ENCODE measurements at places on chromosomes 12 and 14.

DNA sequence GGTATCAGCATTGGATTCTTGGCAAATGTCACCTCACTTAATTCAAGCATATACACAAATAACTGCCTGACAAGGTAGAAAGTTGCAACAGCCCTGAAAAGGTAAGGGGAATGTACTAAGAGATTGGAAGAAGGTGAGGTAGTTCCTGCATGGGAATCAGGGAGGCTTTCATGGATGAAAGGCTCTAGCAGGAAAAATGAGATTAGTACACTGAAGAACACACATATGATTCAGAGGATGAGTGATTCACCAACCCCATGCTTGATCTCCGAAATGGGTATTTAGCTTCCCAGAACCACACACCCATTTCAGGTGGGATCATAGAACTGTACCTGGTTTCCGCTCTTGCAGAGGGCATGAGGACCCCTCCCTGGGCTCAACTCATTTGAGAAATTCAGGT is 65.8 kb downstream of the PAH start:
- no peak for DNase-seq

DNA sequence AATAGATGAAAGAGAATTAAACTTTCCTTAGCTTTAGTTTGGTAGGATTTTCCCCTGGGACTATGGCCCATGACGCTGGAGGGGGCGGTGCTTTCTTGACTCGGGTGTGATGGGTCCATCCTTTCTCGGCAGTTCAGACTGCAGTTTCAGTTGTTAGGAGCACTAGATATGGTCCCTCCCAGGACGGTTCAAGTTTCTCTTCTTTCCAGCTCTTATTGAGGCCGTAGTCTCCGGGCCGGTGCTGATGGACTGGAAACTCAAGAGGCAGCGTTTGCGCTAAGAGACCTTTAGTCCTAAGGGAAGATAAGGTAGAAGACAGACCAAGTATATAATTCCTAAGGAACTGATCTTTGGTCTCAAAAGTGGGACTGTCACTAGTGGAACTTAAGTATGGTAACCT is 111.2 kb downstream of the RIN3 start:
- no peak for DNase-seq

DNA sequence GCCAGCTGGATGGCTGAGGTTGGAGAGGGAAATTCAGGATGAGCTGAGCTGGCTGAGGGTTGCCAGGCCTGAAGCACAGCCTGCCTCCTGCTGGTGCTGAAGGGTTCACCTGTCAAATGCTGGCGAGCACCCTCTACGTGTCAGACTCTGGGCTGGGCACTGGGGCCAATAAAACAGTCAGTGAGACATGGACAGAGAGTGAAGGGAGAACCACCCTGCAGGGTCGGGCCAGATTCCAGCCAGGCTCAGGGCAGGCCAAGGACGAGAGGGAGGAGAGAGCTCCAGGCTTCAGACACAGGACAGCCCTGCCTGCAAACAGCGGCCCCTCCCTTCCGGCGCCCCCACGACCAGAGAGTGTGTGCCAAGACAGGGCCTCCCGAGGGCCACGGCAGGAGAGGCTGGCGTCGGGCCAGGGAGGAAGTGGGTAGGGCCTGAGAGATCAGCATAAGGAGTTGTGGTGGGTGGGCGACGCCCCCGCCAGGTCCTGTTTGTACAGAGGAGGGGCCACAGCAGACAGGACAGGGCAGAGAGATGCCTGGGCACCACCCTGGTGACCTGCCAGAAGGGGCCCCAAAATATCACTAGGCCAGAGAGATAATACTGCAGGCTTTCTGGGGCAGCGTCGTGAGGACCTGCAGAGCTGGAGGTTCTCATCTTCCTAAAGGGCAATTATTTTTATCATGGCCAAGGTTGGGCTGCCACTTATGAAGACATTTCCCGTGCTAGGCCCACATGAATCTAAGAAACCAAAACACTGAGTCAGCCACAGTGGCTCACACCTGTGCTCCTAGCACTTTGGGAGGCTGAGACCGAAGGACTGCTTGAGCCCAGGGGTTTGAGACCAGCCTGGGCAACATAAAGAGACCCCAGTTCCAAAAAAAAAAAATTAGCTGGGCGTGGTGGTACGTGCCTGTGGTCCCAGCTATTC is 73.1 kb upstream of the GPR68 start:
- DNase-seq = peak; percentile 90

GRCh38 chr12:81146228-81147225 is 68.6 kb downstream of the ACSS3 start:
- no peak for DNase-seq

GRCh38 chr12:113515082-113515856 is 43.6 kb upstream of the LHX5 start:
- no peak for DNase-seq

GRCh38 chr12:79983492-79983891 is 48.6 kb upstream of the PPP1R12A start:
- no peak for DNase-seq

GRCh38 chr14:102215071-102215470 is 75.4 kb downstream of the WDR20 start:
- no peak for DNase-seq

- no peak for DNase-seq
These were observed 167.2 kb upstream of the BMP4 start for GRCh38 chr14:54123841-54124240.

- DNase-seq = no peak
These were observed 62.8 kb upstream of the CCDC91 start for GRCh38 chr12:28127455-28127854.

DNA sequence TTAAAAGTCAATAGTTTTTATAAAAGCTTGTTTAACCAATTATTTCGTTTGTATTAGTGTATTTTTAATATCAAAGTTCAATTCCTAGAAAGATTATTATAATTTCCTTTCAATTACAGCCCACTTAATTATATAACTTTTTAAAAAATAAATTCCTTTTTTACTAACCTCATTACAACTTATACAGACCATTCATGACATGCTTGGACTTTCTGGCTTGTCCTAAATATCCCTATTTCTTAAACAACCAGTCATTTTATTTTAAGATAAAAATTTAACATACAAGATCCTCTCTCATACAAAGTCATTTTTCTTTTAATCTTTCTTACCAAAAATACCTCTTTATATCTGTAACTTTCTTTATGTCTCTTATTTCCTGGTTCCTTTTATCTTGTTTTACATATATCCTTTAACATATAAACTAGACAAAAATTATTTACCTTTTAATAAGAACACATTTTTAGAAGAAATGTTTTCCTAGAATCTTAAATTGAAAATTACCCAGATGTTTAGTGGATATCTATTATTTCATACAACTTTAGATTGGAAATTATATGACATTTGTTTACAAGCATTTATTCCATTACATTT is 10.4 kb upstream of the TMEM263 start:
- no peak for DNase-seq

DNA sequence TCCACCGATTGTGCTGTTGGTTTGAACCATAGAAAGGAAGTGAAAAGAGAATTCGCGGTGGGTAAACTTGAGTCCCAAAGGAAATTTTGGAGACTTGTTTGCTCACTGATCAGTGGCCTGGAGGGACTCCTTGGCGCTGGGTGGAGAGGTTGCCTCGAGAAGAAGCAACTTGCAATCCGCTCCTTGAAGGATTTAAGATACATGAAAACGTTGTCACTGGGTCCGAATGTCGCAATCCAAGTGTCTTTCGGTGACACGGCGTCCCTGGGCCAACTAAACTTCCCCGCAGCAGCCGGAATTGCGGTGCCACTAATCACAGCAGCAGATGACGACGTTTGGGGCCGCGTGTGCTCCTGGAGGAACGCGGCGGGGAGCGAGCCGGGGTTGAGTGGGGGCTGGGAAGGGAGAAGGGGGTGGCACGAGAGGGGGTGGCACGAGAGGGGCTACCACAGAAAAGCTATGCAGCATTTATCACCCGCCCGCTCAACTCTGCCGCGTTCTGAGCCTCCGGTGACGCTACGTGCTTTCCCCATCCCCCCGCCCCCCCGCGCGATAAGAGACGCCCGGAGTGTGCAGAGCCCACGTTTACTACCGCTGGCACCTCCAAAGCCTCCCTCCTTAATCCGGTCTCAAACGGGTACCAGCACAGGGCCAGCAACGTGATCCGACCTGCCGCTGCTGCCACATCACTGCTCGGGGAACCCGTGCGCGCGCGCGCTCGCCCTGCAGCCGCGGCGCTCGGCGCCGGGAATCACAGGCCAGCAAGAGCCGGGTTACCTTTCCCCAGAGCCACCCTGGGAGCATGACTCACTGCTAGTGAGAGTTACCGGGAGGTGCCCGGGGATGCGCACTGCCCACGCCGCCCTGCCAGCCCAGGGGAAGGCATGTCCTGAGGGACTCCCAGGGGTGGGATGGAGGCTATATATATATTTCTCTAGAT is 833 bp upstream of the BHLHE41 start:
- no peak for DNase-seq

DNA sequence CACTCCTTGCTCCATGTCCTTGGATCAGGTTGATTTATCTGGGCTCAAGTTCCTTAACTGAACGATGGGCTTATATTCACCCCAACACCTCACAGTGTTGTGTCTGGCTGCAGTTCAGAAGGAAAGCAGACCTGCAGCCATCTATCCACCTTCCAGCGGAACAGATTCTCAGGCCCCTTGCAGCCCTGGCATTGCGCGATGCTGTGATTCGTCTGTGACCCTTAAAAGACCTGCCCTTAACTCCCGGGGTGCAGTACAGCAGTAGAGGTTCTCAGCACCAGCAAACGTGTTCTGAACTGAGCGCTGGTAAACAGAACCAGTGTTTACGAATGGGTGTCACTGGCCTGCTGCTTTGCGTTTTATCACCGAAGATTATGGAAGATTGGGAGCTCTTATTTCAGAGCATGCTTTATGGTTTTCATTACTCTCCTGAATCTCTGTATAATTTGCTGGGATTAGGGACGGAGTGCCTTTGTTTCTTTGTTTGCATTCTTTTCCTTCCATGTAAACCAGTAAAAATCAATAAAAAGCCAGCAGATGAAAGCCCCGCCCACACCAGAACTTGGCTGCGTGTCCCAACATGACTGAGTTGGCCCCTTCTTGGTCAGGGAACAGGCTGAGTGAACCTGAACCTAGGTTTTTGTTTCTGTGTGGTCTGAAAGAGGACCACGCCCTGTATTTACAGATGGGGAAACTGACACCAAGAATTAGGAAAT is 286.7 kb upstream of the CRY1 start:
- no peak for DNase-seq

DNA sequence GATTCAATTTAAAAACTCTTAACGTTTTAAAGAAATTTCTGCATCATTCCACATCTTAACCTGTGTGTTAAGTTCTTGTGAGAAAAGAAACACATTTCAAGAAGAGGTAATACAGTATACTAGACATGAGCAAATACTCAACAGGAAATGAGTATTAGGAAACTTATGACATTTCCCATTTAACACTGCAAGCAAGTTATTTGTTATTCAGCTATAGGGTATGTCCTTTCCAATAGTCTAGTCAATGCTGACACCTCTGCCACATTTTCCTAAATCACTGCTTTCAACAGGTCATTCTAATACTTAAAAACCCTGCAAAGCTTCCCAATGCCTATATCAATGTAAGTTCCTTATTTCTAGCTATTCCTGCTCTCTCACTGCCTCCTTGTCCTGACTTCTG is 93.1 kb downstream of the DDHD1 start:
- DNase-seq = no peak

- no peak for DNase-seq
These were observed 864.2 kb downstream of the TRHDE start for GRCh38 chr12:73136386-73136785.

GRCh38 chr12:4148418-4149056 is 125.0 kb upstream of the CCND2 start:
- peak; percentile 59 for DNase-seq

DNA sequence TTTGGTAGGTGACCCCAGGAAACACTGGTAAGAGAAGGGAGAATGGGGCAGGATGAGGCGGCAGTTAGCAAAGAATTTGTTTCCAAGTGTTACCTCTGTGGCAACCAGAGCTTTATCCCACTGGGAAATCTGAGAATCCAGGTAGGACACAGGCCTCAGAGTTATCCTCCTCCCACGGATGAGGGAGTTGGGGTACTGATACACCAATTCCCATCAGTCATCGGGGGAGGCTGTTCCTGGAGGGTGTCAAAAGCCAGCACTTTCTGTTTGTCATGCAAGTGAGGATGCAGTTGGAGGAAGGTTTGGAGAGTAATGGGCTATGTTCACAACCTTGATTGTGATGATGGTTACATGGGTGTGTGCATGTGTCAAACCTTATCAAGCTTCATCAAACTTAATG is 221.2 kb upstream of the SFSWAP start:
- no peak for DNase-seq

DNA sequence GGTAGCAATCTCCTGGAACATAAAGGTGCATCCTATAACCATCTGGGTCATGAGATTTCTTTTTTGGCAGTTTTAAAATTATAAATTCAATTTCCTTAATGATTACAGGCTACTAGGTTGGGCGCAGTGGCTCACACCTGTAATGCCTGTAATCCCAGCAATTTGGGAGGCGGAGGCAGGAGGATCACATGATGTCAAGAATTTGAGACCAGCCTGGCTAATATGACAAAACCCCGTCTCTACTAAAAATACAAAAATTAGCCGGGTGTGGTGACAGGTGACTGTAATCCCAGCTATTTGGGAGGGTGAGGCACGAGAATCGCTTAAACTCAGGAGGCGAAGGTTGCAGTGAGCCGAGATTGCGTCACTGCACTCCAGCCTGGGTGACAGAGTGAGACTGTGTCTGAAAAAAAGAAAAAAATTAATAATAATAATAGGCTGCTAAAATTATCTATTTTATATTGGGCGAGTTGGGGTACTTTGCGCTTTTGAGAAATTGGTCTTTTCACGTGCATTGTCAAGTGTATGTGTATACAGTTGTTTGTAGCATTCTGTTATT is 17.2 kb upstream of the ARF6 start:
- no peak for DNase-seq

GRCh38 chr12:53726341-53726740 is 911 bp downstream of the CALCOCO1 start:
- no peak for DNase-seq

Measured in activated effector memory CD4-positive, alpha-beta T cell treated with Interleukin-2 at 50 U/mL for 16 hours (primary cell).